Astrocyte of the cerebellum (primary cell): ENCODE measurements at places on chromosomes 6 and 20.

DNA sequence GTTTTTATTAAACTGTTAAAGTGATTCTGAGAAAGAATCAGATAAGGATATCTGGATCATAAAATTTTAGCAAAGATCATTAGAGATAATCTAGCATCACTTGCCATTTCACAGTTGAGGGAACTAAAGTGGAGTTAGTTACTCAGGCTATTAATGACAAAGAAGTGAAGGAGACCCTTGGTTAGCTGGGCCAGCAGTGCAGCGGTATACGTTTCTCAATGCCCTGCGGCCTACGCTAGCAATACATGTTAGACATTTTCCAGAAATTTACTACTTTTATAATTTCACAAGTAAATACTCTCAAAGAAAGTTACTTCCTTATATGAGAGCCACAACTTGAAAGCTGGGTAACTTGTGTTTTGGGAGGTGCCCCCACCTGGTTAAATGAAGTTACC, 28.5 kb downstream of the NEDD9 start:
- DNase-seq = no peak

- DNase-seq = no peak
Measured at GRCh38 chr20:14948416-14948815, 611.0 kb upstream of the FLRT3 start.

DNA sequence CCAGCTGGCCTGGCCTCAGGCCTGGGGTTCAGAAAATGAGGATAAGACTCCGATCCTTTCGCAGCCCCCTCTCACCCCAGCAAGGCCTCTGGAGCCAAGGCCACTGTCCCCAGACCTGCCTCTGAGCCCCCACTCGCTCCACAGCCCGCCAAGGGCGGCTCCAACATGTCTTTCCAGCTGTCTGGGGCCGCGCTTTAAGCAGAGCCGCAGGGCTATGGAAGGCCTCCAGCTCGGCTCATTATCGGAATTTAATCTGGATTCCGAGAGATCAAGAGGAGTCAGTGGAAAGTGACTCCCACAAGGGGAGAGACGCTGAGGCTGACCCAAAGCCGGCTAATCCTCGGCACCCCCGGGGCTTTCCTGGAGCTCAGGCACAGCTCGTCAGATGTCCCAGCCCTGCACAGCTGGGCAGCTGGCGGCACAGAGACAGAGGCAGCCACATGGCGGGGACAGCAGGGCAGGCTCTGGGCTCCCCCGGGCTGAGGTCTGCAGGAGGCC, 41.8 kb downstream of the BMP7 start:
- DNase-seq = no peak

DNA sequence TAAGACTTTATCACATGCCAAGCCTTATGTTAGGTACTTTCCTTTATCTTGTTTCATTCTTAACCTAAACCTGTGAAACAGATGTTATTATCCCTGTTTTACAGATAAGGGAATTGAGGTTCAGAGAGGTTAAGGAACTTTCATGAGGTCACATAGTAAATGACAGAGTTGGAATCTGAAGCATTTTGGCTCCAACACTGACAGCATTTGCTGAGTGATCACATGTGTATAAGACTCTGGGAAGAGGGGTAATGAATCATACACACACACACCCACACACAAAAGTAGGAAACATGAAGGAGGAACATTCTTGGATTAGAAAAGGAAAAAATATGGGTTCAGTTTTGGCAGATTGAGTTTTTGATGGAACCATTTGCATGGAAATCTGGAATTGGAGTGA, 212.5 kb downstream of the GJA1 start:
- DNase-seq = no peak

DNA sequence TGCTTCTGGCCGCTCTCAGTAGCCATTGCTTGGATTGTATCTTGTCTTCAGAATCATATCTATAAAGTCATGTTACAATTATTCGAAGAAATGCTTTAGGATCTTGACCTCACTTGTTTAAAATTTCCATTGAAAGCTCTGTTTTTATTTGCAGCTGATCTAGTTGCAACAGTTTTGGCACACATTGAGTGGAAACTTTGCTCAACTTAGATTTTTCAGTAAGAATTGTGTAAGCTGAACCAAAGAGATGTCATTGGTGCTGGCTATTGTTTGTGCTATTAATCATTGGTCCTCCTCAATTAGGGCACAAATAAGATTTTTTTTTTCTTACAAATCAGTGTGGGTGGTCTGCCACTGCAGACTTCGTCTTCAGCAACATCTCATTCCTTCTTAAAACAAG, 649.2 kb downstream of the MMUT start:
- DNase-seq = no peak

- DNase-seq = no peak
Measured at GRCh38 chr20:39935901-39936300, 753.1 kb downstream of the MAFB start.

- DNase-seq = no peak
Measured at GRCh38 chr6:159099961-159100360, 55.2 kb upstream of the TAGAP start.

DNA sequence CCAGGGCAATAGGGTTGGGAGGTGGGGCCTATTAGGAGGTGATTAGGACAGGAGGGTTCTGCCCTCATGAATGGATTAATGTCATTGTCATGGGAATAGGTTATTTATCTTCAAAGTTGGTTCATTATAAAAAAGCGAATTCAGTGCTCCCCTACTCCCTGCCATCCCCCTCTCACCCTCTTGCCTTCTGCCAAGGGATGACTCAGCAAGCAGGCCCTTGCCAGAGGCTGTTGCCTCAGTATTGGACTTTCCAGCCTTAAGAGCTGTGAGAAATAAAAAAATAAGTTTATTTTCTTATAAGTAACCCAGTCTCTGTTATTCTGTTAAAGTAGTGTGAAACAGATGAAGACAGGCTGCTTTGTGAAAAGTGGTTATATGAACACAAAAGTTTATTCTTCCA, 381.1 kb upstream of the ZFP64 start:
- no peak for DNase-seq

- no peak for DNase-seq
Measured at GRCh38 chr6:31161216-31162126, 3.1 kb downstream of the TCF19 start.

- DNase-seq = no peak
Measured at GRCh38 chr20:40713508-40713907, 24.5 kb upstream of the MAFB start.

- DNase-seq = no peak
Measured at GRCh38 chr20:35731469-35731788, 10.6 kb downstream of the RBM39 start.

DNA sequence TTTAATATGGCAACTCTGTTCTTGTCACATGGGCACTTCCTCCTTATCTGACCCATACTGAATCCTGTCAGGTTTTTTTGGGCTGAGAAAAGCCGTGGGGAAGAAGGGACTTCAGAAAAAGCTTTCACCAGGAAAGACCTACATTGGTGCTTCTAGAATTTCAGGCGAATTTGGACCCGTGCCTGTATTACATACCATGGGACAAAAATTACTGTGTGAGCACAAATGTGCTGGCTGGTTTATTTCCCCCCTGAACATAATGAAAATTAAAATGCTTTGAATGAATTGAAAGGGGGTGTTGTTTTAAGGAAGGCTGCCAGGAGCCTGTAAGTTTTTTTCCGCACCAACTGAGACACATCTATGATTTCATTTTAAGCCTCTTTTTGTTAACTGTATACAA, 29.6 kb downstream of the CAP2 start:
- DNase-seq = peak; percentile 73

- peak; percentile 50 for DNase-seq
Measured at GRCh38 chr6:106163446-106163965, 77.4 kb downstream of the PRDM1 start.

DNA sequence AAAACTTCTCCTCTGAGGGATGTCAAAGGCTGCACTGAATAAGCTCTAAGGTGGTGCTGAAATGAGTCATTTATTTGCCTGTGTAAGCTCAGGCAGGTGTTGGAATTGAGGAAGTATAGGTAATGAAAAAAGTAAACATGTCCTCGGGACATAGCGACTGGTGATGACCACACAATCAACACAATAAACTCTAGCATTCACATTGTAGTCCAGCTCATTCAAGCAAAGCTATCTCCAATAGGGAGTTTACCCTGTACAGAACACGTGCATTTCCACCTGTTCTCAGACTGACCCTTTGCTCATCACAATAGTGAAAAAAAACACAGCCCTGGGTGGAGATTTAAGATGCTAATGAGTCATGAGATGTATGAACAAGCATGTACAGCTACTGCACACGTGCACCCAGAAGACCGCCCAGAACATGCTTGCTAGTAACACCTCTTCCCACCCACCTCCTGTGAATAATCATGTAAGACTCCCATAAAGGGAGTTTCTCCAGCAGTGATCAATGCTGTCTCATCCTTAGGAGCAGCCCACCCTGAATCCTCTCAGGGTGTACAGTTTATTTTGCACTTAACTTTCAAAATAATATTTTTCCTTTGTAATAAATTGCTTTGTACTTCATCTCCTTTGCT, 33.0 kb upstream of the POU5F1 start:
- no peak for DNase-seq

DNA sequence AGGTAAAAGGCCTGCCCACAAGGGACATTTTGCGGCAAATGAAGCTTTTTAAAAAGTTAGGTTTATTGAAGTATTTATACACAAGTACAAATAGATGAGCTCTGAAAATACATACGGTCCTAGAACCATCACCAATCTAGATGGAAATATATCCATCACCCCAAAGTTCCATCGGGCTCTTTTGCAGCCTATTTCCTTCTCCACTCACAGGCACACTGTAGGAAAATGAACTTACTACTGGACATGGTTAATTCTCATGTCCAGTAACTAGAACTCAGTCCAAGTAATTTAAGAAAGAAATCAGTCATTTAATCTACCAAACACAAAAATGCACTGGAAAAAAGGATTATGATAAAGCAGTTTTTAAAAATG, 6.2 kb downstream of the PCNA start:
- no peak for DNase-seq

DNA sequence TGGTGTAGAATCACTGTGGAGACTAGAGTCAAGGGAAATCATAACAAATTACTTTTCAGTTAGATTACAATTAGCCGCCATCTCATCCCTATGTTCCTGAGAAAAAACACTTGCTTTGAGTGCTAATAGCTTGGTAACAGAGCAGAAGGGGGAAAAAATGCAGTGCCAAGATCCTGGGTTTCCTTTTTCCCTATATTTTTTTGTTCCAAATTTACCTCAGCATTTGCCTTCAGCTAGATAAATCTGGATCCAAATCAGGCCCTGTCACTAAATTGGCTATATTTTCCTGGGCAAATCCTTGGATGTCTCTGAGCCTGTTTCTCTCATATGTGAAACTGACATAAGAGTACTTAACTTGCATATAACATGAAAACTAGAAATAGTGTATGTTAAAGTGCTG, 86.0 kb downstream of the TENT5A start:
- no peak for DNase-seq

- no peak for DNase-seq
Measured at GRCh38 chr6:17062871-17063440, 38.9 kb upstream of the STMND1 start.

DNA sequence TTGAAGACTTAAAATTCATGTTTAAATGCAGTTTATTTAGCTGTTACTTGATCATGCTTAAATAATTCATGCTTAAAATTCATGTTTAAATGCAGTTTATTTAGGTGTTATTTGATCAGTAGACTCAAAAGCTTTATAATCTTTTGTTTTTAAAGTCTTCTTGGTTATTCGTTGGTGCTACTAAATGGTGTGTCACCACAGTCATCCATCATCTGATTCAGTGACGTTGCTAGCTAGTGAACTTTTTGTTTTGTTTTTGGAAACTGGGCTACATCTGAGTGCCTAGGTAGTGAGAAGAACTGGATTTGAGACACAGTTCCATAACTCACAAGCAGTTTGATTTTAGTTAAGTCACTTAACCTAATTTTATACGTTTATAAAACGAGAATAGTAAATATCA, 20.9 kb downstream of the SCAF8 start:
- peak; percentile 39 for DNase-seq

DNA sequence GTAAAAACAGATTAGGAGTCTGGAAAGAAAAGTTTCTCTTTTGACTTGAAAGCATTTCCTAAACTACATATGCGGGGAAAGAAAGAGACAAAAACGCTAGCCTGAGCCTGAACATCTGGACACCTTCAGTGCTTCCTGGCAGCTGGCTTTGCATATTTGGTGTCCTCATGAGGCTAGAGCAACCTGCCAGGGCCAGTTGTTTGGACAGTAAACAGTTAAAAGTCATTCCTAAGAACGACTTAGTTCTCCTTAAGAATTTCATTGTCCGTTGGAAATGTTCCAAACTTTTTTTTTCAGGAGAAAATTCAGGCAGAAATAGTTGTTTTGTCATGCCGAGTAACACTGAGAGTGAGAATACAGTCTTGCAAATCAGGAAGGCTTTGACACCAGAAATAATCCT, 199.8 kb downstream of the SMOC2 start:
- no peak for DNase-seq

- DNase-seq = no peak
Measured at GRCh38 chr20:8124639-8125038, 7.4 kb upstream of the PLCB1 start.

GRCh38 chr6:26016245-26016962, 53.8 kb downstream of the TRIM38 start:
- no peak for DNase-seq

DNA sequence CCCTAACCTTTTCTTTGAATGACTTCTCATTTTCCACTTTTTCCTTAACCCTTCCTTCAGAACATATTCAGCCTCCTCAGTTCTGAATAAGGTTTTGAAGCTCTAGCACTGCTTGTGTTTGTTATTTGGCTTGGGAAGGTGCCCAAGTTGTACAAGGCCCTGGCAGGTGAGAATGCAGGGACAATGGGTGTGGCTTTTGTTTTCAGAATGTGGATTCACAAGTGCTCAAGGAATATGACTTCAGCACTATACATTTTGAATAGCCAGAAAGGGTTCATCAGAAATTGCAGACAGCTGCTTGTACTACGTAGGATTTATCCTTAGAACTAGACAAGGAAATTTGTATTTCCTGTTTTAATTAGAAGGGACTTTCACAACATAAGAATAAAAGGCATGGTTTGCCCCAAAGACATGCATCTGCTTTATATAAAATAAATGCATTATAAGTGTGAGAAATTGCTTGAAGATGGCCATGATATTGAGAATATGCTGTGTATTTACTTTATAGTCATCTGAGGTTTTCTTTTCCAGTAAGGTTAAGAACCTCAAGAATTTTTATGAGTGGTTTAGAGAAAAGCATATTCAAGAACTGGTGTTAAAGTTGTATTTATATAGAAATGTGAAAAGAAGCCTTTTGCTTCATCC, 29.3 kb upstream of the PRDM1 start:
- no peak for DNase-seq

DNA sequence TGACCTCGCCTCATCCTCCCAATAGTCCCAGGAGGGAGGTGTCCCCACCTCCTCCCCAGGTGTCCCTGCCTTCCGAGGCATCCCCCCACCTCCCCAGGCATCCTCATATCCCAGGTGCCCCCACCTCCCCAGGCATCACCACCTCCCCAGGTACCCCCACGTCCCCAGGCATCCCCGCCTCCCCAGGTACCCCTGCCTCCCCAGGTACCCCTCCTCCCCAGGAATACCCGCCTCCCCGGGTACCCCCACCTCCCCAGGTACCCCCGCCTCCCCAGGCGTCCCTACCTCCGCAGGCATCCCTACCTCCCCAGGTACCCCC, 198.9 kb downstream of the SYNDIG1 start:
- no peak for DNase-seq

- DNase-seq = no peak
Measured at GRCh38 chr6:4345543-4345942, 210.2 kb upstream of the ECI2 start.

- DNase-seq = no peak
Measured at GRCh38 chr20:59363101-59363500, 62.7 kb downstream of the EDN3 start.

- no peak for DNase-seq
Measured at GRCh38 chr20:9369557-9369956, 144.8 kb upstream of the LAMP5 start.
